Foreskin keratinocyte (primary cell): ENCODE measurements at places on chromosomes 5 and 9. TPM values are rescaled to one million over a fixed set of nuclear protein-coding genes. Genes with fewer than 3 reads are reported as not detected.

DNA sequence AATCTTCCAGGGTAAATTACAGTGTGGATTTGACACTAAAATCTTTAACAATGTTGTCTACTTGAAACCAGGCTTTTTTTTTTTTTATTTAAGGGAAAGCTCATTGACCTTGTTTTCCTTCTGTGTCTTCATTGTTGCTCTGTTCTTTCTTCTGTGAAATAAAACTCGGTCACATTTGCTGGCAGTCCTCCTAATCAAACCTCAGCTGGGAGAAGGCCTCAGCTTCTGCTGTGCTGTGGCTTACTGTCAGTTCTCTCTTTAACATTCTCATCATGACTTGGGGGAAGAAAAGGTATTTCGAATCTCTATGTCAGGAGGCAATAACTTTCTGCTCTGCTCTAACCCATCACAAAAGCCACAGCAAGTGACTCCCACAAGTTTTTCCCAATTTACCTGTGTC is 268.9 kb downstream of the ZNF608 start:
- no peak for DNase-seq

The UBE2B gene
- total RNA-seq, result 43.1 and 46.3 TPM in 2 replicates

- no peak for DNase-seq
These were observed 71.1 kb downstream of the EHMT1 start for GRCh38 chr9:137689745-137690529.

DNA sequence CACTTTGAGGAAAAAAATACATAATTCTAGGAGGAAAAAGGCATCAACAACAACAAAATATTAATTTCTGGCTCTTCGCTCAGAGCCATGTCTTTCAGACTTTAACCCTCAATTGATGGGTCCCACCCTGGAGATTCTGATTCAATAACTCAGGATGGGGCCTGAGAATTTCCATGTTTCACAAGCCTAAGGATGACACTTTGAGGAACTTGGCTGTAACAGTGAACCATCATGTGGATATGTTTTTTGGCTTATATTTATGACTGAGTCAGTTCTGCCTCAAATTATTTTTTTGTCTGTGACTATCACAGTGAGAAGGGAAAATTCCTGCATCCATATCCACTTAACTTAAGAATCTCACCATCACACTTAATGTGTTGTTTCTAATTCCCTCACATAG is 504.6 kb downstream of the RASEF start:
- DNase-seq, result no peak

The ATG10 gene
- 4.7 and 5.6 TPM in 2 replicates for total RNA-seq

The PCDHB8 gene
- total RNA-seq, result not detected in 2 replicates

DNA sequence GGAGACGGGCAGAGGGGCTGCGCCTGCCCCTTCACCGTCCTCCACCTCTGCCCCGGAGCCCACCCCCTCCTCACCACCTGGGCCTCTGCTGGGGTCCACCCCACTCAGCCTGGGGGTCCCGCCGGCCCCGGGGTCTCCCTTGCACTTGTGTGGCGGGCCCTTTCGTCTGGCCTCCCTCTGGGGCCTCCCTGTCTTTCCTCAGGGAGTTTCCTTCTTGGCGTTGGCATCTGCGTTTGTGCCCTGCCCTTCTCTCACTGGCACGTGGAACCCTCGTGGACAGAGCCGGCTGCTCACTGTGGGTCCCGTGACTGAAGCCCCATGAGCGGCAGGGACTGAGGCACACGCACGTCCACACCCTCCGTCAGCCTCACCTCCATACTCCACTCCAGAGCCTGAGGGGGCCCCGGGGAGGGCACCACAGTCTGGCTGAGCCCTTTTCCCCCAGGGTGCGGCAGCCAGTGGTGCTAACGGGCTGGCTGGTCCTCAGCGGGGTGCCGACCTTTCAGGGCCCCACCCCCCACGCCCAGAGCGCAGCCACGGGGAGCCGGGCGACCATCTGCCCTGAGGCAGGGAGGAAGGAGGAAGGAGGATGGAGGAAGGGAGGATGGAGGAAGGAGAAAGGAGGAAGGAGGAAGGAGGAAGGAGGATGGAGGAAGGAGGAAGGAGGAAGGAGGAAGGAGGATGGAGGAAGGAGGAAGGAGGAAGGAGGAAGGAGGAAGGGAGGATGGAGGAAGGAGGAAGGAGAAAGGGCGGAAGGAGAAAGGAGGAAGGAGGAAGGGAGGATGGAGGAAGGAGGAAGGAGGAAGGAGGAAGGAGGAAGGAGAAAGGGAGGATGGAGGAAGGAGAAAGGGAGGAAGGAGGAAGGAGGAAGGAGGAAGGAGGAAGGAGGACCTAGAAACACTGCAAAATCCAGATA is 53.0 kb upstream of the NRARP start:
- DNase-seq, result no peak

The CCDC152 gene
- total RNA-seq, result 2.0 and 2.8 TPM in 2 replicates

The CCNI2 gene
- total RNA-seq, result 0.37 and 0.39 TPM in 2 replicates

The MYMK gene
- total RNA-seq, result not detected in 2 replicates

DNA sequence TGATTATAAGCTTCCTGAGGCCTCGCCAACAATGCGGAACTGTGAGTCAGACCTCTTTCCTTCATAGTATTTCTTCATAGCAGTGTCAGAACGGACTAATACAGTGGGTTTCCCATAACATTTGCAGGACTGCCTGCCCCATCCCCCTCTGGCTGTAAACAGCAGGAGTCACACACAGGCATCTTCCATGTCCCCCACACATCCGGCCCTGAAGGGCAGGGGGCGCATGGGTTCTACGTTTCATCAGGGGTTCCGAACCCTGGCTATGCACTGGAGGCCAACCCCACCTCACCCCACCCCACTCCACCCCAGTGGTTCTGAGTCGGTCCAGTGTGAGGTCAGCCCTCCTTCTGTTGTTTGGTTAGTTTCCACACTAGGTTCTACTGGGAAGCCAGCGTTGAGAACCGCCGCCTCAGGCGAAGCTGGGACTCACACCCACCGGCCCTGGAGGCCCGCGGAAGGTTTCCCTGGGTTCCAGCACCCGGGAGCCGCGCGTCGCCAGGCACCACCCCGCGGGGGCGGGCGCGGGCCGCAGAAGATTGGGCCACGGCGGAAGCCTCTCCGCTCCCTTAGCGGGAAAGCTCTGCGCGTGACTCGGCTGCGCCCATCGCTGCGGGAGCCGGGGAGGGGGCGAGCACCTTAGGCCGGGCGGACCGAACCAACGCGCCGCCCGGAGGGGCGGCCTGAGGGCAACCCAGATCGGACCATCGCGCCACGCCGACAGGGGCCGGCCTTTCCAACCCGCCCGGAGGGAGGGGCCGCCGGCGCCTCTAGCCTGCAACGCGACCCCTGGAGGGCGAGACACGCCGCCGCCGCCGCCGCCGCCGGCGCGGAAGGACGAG is at the start of gene RUSC2:
Gene RUSC2, plus strand, starts transcription at position 799 of the 842 bp plus-strand sequence. CDS start 56,411 bp downstream, outside the sequence.
- DNase-seq, result peak; percentile 67

DNA sequence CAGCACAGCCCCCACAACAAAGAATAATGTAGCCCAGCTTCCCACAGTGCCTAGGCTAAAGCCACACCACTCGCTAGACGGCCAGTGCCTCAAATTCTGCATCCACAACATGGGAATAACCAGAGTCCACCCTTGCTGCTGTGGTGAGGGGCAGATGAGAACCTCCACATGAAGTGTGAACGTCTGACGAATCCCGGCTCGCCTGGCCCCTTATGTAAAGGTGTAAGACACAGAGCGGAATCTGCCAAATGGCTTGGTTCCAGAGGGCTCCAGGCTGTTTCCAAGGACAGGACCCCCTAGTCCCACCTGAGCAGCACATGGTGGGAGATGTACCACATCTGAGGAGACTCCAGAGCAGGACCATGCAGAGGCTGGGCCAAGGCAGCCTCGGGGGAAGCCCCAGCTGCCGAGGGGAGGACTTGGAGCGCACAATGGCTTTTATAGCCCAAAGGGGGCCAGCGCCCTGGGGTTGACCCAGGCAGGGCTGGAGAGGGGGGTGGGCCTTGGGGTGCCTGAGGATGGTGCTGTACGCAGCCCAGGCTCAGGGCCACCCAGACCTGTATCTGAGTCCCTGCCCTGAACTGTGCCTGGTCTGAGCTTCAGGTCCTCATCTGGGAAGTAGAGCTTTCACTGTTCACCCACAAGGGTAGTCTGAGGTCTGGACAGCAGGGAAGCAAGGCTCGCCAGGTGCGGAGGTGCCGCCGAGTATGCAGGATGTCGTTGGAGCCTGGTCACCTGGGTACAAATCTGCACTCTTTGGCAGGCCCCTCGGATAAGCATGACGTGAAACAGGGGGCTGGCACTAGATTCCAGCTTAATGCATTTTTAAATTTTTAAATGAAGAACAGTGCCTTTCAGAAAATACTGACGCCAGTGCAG is 24.9 kb upstream of the SLC25A51 start:
- no peak for DNase-seq

The OBP2B gene
- not detected in 2 replicates for total RNA-seq

The SLC34A1 gene
- total RNA-seq, result not detected in 2 replicates

DNA sequence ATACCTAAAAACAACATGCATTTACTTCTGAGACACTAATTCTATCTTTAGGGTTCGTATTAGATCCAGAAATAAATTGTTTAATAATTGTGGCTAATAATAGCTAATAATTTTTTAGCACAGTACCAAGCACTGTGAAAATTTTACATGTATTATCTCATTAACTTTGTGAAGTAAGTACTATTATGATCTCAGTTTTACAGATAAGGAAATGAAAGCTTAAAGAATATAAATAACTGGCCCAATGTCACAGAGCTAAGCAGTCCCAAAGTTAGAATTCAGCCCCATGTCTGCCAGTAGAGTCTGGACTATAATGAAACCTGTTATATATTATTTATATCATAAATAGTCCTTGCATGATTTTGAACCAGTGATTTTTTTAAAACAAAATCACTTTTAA is 163.3 kb downstream of the NIPBL start:
- no peak for DNase-seq

GRCh38 chr9:131104016-131104740 is 7.8 kb downstream of the AIF1L start:
- DNase-seq, result no peak

DNA sequence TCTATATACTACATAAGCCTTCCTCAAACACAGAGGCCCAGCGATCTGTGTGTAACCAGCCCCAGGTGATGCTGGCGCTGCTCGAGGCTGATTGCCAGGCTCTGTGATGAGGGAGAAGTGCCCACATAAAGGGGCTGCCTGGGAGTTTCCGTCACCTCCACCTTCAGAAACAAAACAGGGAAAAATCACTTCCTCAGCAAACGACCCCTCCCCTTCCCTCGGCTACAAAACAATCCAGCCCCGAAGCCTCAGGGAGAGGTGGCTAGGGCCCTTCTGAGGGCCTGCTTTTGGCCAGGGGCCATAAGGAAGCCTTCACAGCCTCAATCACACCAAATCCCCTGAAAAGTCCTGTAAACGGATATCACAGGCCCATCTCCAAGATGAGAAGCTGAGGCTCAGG is 51.1 kb downstream of the DAP start:
- no peak for DNase-seq

DNA sequence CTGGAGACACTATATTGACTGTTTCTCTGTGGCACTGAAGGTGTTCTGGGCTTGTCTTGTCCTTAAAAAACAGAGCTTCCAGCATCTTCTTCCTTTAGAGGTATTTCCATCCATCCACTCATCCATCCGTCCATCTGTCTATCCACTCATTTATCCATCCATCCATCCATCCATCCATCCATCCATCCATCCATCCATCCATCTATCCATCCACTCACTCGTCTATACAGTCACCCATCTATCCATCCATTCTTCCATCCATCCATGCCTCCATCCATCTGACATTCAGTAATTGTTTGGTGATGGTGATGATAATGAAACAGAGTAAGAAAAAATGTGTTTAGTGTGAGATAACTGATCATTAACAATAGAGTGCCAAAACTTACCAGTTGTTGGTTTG is 334.8 kb downstream of the NSG2 start:
- DNase-seq, result no peak

- no peak for DNase-seq
These were observed 41.5 kb downstream of the HACD4 start for GRCh38 chr9:20989923-20990341.

DNA sequence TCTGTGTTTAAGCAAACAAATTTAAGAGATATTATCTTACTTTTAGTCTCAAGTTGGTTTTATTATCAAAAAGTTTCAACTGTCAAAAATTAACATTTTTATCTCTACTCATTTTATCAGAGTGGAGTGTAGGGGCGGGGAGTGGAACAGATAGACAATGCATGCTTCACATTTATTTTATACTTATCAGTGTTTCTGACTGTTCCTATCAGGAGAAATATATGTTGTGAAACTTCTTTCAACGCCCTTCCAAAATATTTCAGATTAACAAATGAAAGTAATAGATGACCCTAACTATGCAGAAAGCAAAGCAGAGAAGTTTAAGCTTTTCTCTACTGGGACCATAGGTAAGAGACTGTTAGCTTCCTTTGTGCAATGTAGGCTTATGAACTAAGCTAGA is 44.9 kb upstream of the MAST4 start:
- no peak for DNase-seq

DNA sequence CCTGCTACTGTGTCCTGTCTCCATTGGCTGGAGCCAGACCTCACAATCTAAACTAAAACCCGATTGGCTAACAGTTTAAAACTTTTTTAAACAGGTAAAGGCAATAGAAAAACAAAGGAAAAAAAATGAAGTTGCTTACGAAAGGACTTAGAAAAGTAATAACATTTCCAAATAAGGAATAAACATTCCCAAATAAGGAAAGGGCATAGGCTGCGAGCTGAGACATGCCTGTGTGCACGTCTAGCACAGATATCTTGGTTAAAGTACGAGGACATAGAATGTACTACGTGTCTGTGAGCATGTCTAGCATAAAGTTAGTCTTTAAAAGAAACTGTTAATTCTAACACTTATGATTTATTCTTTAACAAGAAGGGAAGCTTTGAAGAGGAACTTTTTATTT is 15.3 kb upstream of the FAM120A start:
- peak; percentile 28 for DNase-seq

DNA sequence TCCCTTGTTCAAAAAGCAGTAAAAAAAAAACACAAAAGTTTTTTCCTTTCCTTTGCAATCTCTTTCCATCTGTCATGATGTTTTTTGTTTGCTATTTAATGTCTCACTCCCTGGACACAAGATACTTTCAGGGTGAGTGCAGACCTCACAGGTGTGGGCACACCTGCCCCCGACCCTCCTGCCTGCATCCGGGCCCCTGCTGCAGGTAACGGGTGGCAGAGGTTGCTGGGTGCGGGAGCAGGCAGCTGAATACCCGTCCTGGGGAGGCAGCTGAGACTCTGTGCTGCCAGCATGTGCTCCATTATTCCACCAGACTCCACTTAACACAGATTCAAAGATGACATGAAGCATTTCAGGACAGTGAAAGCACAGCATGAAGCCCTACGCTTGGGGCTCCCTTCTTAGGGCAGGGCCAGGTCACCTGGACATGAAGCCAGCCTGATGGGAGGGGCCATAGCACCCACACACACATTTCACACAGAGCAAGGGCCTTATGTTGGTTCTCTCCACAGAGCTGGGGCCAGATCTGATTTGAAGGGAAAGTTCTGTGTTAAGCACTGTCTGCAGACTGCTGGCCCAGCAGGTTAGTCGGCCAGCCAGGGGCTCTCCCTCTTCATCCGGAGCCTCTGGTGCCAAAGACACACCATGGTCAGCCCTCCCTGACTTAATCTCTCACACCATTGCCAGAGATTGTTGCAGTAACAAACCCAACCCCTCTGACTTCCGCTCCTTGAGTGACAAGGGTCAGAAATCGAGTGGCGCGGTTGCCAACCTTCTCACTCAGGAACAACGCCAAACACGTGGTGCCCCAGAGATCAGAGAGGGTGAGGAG is 13.0 kb downstream of the NEK6 start:
- DNase-seq, result no peak

The TUT7 gene
- total RNA-seq, result 26.1 and 29.8 TPM in 2 replicates
